ENCODE measurements at places on chromosomes 12 and 14.

- DNase-seq = no peak
Measured at GRCh38 chr14:90508536-90509254, 111.9 kb downstream of the CALM1 start.

- no peak for DNase-seq
Measured at GRCh38 chr12:42918443-42918842, 328.9 kb upstream of the PRICKLE1 start.

- no peak for DNase-seq
Measured at GRCh38 chr12:38424436-38424835, 107.9 kb downstream of the ALG10B start.

DNA sequence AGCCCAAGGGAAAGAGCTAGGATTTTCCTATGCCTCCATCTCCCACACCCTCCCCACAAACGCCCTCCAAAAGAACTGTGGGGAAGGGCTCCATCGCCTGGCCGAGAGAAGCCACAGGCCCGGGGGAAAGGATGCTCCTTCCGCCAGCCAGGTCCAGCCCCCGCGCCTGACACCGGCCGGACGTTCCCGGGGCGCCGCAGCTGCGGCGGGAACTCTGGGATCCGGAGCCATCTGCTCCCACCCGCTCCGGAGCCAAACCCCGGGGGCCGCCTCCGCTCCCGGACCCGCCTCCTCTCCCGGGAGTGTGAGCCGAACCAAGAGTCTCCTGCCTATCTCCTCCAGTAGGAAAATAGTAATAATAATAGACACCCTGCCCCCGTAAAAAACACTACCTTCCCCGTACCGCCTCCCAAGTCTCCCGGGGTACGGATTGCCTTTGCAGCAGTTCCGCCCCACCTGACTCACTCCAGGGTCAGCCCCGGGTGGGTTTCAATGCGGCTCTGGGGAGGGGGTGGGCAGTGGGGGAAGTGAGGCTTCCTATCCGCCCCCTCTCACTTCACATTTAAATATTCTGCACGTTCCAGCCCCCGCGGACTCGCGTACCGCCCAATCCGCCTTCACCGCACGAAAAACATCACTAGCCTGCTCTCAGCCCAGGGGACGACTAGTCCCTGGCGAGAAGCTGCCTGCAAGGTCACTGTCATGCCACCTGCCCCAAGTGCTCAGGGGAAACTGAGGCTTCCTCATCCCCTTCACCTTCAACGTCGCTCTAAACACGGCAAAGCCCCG lies 2.4 kb downstream of the AGAP2 start:
- no peak for DNase-seq

- no peak for DNase-seq
Measured at GRCh38 chr14:61668282-61668681, 27.0 kb upstream of the HIF1A start.

DNA sequence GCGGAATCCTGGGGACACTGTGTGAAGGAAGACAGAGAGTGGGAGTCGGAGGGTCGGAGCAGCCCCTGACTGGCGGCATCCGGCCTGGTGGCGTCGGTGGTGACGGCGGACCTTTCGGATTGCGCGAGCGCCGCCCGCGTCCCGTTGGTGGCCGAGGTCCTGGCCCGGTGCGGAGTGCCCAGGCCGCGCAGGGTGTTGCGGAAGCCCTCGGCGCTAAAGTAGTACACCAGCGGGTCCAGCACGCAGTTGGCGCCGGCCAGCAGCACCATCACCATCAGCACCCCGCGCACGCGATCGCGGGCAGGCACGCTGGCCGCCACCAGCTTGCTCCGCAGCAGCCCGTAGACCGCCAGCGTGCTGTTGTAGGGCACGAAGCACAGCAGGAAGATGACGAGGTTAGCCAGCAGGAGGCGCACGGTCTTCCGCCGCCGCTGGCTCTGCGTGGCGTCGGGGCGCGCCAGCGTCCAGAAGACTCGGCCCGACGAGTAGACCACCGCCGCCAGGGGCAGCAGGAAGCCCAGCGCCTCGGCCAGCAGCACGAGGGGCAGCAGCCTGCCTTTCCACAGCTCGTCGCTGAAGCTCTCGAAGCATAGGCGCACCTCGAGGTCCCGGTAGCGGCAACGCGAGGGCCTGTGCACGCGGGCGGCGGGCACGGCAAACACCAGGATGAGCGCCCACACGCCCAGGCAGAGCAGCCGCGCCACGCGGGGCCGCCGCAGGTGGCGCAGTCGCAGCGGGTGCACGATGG lies 13.1 kb upstream of the CHD4 start:
- DNase-seq = no peak

DNA sequence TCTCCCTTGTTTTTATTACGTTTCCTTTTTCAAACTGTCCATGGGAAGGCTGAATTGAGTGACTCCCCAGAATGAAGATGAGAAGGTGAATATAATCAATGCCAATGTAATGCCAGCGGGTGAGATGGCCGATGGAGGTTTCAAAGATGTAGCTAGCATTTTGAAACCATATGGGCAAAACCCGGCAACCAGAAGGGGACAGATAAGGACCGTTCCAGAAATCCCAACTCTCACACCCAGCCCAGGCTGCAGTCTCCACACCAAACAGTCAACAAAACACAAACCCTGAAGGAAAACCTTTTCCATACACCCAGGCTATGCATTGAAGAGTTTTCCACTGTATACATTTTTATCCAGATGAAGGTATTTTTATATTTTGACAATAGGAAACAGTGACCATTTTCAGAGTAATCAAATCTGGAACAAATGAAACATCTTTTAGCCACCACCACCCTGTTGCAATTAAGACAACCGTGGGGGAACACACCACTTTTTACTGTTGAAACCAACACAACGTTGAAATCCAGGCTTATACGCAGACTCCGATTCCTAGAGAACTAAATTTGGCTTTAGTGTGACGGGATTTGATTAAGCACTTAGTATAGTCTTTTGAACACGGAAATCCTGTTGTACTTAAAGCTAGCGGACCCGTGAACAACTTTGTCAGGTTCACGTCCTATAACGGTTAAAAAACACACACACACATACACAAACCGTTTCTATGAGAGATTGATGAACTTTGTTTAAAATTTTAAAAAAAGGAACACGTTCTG lies 19.0 kb downstream of the PHETA1 start:
- no peak for DNase-seq
